ENCODE measurements at places on chromosomes 12 and 14.
A peak's percentile ranks its signal among the peaks of the same experiment; 100 is the strongest.

- no peak for DNase-seq
Measured at GRCh38 chr14:98949051-98949450, 322.9 kb downstream of the BCL11B start.

DNA sequence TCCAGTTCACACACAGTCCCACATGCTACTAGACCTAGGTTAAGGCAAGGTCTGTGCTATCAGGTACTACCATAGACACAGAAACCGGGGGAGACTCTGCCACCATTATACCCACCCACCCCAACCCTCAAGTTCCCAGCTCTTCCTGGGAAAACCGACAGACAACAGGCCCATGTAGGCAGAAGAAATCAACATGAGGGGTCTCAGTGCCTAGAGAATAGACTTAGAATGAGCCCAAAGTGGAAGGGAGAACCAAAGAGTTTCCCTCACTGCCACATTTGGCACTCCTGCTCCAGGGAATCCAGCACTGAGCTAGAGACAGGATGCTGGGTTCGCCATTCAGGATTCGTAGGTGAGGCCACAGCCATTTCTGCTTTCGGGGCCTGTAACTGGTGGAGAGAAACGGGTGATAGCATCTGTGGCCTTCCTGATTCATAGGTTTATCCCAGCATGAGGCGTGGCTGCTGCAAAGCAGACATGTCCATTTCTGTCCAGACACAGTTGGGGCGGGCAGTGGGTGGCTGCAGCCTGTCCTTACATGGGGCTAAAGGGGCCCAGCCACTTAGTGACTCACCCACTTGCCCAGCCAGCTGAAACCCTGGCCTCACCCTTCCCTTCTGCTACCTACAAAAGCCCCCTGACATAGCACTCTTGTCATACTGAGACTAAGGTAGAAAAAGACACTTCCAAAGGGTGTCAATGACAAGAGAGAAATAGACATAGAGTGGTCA lies 69.4 kb downstream of the IRF2BPL start:
- DNase-seq: peak; percentile 88

- no peak for DNase-seq
Measured at GRCh38 chr14:96808619-96809406, 11.6 kb downstream of the VRK1 start.

DNA sequence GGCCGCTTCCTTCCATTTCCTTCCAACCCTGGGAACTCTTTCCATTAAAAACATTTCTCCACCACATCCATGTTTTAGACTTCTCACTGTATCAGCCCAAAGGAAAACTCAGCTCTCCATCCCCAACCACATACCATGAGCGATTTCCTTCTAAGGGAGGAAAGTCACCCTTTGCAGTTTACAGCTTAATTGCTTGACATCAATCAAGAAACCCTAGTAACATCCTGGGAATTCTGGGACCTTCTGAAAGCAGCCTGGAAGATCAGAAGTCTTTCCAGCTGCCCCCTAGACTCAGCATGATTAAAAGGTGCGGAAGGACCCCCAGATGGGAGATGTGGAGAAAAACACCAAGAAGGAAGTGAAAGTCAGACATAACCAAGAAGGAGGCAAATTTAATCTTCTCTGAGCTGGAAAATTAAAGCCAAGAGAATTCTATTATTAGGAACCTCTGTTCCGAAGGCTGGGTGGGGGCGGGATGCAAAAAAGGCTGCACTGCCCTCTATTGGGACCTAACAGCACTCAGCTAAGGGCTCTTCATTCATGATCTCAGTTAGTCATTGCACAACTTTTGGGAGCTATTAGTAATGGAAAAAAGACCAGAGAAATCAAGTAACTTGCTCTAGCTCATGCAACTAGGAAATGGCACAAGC lies 73.3 kb upstream of the PLXNC1 start:
- DNase-seq: peak; percentile 79

GRCh38 chr12:123006977-123007376 lies 26.5 kb downstream of the ARL6IP4 start:
- no peak for DNase-seq

DNA sequence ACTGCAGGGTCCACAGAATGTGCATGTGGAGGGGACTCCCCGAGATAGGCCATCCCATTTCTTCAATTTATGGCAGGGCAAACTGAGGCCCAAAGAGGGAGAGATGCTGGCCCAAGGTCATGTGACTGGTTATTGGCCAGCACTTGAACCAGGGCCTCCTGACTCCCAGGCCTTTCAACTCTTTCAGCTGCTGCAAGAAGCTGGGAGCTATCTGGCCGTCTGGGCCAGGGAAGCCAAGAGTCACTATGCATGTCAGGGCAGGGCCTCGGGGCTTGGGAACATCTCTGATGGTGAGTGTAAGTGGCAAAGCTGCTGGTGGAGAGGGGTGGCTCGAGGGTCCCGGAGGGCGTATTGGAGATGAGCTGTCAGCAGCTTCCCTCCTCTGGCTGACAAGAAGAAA lies 9.5 kb upstream of the LTBP2 start:
- no peak for DNase-seq

DNA sequence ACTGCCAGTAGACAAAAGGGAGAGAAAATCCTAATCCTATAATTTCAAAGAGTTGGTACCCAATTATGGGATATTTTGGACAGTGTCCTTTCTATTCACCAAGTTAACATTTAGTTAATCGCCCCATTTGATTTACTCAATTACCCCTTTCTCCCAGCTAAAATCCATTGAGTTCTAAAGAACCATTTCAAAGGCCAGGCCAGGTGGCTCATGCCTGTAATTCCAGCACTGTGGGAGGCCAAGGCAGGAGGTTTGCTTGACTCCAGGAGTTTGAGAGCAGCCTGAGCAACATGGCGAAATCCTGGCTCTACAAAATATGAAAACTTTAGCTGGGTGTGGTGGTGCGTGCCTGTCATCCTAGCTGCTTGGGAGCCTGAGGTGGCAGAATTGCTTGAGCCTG lies 5.5 kb upstream of the GPR19 start:
- no peak for DNase-seq

DNA sequence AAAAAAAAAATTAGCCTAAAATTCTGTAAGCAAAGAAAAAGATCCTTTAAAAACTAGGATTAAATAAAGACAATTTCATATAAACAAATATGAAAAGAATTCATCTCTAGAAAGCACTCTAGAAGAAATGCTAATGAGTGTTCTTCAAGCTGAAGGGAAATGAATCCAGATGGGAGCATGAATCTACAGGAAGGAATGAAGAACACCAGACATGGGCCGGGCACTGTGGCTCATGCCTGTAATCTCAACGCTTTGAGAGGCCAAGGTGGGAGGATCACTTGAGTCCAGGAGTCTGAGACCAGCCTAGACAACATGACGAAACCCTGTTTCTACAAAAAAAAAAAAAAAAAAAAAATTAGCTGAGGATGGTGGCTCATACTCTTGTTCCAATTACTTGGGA lies 297.2 kb downstream of the FBXL14 start:
- no peak for DNase-seq

GRCh38 chr12:9669534-9669933 lies at the start of gene CLEC2D:
TSS of gene CLEC2D (plus strand) at chr12:9669713. CDS start at chr12:9669735, 22 bp downstream.
- no peak for DNase-seq

- DNase-seq: no peak
Measured at GRCh38 chr12:57735952-57736740, 2.4 kb downstream of the AGAP2 start.

GRCh38 chr12:71070416-71071128 lies 87.2 kb downstream of the TSPAN8 start:
- no peak for DNase-seq

DNA sequence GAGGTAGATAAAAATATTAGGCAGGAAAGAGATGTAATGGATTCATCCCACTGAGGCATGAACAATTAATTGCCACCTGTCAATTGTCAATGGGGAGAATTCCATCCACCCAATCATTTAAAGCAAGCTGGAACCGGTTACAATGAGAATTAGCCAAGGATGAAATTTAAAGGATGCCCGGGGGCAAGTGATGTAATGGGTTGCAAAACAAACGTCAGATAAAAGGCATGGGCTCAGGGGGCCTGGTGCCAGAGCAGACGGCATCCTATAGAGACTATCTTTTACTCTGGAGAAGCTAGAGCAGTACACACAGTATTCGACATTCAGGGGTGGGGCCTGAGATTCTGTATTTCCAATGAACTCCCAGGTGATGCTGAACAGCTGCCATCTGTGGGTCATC lies 80.5 kb upstream of the ZFP36L1 start:
- no peak for DNase-seq

GRCh38 chr14:73741876-73742519 lies 27.8 kb upstream of the PNMA1 start:
- no peak for DNase-seq

DNA sequence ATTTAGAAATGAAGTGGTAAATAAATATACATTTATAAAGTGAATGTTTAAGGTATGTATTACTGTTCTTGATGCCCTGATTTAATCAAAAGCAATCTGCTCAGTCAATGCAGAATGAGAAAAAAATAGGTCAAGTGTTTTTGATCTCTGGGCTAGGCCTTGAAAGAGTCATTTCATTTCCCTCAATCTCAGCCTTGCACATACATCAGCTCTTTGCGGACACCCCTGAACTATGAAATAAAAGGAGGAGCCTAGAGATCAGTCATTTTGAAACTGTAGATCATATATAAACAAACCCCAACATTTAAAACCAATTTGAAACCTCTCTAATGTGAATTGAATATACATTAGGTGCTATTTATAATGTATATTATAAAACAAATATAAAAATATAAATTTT lies 42.5 kb downstream of the ATG2B start:
- DNase-seq: no peak

- no peak for DNase-seq
Measured at GRCh38 chr12:23528316-23528715, 421.2 kb downstream of the SOX5 start.

DNA sequence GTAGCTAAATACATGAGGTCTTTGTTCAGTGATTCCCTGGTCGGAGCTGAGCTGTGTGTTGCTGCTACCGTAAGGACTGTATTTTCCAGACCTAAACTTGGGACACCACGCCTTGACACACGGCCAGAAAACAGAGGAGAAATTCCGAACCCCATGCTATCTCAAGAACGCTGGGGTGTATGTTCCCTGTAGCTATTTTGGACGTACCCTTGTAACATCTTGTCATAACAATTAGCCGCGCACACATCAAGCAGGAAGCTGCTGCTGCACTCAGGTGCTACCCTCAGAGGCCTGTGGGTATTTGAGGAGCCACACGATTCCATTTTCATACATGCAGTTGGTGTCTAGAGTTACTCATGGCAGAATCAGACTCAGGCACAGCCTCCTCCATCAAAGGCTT lies 255.0 kb downstream of the TMEM132C start:
- no peak for DNase-seq

DNA sequence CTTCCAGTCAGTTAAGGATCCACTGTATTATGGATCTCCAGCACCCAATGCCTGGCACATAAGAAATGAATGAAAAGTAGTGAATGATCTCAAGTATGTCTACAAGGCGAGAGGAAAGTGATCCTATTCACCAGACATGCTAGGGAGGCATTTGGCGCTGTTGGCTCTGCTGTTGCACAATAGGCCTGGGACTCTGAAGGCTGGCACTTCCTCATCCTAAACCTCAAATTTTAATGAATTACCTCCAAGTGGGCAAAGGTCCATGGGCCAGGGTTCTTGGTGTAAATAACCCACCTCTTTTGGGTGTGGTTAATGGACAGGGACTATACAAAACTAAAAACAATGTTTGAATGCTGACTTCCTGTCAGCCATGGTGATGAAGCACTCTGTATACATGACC lies 173.4 kb upstream of the PZP start:
- DNase-seq: peak; percentile 65

DNA sequence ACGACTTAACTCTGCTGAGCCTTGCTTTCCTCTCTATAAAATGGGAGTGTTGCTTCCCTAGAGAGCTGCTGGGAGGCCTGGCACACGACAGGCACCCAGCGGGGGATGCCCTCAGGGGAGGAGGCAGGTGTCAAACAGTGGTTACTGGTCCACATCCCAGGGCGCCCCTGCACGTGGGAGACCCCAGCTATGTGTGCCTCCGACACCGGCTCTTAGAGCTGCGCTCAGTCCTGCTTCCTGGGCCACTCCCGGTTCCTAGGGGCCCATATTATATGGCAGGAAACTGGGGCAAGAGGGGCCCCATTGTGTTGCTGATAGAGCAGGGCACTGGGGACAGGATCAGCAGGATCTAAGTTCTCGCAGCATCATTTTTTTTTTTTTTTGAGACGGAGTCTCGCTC lies 47.3 kb downstream of the CHGA start:
- no peak for DNase-seq

DNA sequence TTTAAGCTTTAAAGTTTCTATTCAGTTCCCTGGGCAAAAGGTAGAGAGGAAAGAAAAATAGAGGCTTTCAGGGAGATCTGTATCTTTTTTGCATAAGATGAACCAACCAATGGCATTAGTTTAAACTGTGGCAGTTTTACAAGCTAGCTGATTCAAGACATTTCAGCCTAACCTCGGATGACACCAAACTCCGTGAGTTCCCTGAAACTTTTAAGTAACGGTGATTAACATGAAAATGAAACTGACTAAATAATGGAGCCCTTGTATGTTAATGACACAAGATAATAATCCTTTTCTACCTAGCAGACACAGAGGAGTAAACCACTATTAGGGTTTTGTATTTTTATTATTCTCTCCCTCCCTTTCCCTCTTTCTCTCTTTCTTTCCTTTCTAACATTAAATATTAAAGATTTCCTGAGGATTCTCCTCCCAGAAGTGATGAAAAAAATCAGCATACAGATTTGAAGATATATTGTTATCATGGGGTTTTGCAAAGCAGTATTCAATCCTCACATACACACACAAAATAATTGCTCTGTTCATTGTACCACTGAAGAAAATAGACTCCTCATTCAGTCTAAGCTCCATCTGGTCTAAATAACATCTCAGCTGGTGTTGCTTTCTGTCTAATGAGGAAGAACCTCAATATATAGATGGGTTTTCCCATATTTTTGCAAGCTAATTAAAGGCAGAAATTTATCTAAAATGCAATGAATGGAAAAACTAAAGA lies 483.8 kb downstream of the NOVA1 start:
- DNase-seq: no peak

- no peak for DNase-seq
Measured at GRCh38 chr12:41100572-41100971, 87.5 kb upstream of the PDZRN4 start.

DNA sequence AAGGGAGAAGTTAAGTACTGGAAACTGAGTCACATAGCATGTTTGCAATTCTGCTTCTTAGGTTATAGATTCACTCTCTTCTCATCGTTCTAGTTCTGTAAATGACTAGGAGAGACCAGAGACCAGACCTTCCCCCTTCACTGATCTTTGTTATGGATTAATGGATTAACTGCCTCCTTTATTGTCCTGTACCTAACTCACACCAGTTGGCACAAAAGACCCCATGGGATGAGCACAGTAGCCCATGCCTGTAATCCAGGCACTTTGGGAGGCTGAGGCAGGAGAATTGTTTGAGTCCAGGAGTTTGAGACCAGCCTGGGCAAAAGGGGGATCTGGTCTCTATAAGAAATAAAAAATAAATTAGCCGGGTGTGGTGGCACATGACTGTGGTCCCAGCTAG lies 20.8 kb downstream of the BCAT1 start:
- no peak for DNase-seq

All from inflammatory macrophage (primary cell).